ENCODE measurements at places on chromosomes 2 and 18.

GRCh38 chr2:64586883-64587481 lies 62.9 kb downstream of the AFTPH start:
- no peak for DNase-seq

DNA sequence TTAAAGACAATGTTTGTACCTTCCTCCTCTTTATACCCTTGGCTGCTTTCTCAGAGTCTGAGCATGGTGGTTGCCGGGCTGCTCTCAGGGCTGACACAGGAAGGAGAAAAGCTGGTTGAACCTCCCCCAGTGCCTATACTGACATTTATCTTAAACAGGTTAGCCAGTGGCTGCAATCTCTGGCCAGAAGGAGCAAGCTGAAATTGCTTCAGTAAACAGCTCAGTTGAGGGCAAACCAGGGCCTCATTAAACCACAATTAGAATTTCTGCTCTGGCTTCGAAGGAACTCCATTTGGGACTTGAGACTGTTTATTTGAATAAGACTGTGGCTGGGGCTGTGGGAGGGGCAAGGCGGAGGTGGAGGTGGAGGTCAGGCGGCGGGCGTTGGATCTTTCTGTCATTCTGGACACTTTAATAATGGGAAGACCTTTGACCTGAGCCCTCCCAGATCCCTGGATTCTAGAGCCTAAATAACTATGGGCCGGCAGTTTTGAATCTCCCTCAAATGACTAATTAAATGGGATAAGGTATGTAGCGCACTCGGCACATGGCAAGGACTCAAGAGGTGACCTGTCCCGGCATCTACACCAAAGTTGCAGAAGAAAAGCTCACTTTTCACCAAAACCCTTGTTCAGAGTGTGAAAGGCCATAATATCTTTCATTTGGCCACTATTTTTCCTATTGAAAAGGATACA lies 120.6 kb upstream of the MYCN start:
- no peak for DNase-seq

DNA sequence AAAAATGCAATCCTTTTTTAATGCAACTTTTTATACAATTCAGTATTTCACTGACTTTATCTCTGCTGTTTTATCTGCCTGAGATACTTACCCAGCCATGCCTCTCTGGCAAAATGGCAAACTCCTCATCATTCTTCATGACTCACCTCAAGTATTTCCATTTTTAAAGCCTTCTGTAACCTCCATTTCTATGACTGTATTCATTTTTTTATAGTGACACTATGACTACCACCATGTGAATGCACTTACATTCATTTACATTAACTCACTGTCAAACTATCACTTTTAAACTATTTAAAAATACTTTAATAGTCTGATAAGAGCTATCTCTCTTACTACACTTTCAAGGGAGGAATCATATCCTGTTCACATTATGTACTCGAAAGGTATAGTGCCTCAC lies 99.4 kb upstream of the SCN7A start:
- no peak for DNase-seq

GRCh38 chr2:25294573-25295462 lies 46.9 kb downstream of the DNMT3A start:
- peak; percentile 64 for DNase-seq

DNA sequence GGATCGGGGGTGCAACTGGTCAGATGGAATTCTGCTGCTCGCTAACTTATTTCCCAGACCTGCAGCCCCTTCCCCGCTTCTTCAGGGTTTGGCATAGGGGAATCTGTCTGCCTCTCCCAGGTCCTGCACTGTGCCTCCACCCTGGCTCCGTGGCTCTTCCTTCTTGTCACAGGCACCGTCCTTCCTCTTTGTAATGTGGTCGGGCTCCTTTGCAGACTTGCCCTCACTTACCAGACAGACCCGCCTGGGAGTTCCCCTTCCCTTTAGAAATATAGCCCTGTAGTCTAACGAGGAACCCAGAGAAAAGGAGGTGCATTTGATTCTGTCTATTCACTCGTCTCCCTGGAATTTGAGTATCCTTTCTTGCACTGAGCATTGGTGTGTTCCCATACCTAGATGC lies 63.9 kb upstream of the PAX8 start:
- no peak for DNase-seq

- peak; percentile 9 for DNase-seq
These were observed 42.7 kb downstream of the ACSL3 start for GRCh38 chr2:222903234-222904220.
